ENCODE measurements at places on chromosomes 7 and 10.

DNA sequence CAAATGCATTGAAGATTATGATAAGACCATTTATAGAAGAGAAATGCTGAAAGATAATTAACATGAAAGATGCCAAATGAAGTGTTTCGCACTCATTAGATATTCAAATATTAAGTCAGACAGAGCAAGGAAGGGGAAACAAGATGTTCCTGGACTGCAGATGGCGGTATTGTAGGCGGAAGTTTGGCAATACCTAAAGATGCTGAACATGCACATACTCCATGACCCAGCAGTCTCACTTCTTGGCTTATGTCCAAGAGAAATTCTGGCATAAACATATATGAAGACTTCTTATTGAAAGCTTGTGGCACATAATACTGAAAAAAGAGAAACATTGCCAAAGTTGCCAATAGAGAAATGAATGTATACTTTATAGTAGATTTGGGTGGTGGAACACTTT lies 325.4 kb upstream of the SEMA3C start:
- no peak for DNase-seq

DNA sequence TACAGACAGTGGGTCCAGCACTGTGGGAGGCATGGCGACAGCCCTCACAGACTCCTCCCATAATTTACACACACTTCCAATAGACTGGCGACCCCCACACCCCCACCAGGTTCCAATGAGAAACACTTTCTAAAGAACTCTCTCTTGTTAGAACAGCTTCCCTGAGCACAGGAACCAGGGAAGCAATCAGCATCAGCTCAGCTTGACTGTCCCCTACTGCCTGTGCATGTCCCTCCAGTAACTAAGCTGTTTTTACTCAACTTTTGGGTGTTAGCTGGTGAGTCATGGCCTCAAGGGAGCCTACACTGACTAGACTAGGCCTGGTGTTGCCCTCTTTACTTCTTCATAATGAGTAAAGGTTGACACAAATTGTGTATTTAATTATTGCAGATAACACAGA lies 32.6 kb upstream of the HERPUD2 start:
- DNase-seq = no peak

GRCh38 chr10:62619413-62619738 lies 185.1 kb upstream of the ADO start:
- no peak for DNase-seq

DNA sequence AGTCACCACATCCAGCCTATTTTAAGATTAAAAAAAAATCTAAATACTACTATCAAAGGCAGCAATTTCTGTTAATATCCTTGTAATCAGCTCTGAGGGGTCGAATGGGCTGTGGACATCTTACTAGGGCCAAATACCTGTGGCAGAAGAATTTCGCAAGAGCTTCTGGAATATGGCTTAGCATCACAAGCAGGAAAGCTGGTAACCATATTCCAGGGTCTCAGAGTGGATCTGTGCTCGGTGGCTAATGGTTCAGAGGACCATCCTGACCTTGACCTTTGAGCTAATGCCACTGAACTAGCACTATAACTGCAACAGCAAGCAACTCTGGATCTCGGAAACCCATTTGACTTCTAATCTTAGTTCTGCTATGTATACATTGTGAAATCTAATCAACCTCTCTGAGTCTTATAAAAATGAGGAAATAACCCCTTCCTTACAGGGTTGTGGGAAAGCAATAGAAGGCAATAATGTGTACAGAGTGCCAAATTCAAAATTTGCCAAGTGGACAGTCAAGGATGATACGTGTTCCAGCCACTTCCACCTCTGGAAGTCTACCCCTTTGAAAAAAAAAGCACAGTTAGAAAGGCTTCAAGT lies 65.5 kb downstream of the CYP26A1 start:
- no peak for DNase-seq

- no peak for DNase-seq
Observed at GRCh38 chr10:110481919-110482318, 15.8 kb upstream of the DUSP5 start.

DNA sequence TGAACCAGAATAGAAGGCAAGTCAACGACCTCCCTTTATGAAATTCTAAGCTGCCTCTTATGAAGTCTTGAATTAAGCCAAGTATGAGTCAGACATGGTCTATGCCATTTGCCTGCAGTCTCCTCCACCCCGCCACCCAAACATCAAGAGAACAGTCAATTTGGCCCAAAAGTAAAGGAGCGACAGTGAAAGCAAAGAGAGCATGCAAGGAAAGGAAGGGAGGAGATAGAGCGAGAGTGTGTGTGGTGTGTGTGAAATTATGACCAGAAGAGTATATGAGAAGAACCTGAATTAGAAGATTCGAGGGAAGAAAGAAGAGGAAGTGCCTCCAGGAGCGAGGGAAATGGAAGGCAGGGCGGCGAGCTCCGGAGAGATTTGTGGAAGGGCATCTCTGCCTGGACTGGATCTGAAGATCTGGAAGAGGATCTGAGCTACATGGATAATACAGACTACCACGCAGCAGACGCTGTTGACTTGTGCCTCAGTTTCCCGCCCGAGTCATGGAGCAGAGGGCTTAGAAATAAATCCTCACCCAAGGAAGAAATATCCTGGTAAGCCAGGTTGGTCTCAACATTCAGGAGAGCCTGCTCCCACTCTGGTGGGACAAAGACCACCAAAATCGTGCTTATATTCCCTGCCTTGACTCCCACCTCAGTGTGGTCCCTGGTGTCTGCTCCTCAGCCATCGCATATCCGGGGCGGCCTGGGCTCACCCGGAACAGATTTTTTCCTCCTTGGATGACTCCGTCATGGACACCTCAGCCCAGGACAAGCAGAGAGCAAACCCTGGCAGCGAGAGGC lies 459 bp downstream of the ZDHHC6 start:
- no peak for DNase-seq

DNA sequence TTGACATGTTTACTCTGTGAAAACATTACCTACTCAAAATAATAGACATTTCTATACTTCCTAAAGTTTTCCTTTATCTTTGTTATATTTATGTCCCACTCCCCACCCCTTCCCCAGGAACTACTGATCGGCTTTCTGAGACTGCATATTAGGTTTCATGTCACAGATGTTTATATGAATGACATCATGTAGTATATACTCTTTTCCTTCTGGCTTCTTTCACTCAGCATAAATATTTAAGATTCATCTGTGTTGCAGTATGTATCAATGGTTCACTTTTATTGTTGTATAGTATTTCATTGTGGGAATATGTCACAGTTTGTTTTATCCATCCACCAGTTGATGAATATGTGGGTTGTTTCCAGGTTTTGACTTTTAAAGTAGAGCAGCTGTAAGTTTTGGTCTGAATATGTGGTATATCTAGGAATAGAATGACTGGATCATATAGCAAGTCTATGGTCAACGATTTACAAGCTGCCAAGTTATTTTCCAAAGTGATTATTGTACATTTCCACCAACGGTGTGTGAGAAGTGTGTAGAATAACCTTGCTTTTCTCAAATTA lies 73.8 kb upstream of the CAV2 start:
- DNase-seq = no peak

Data from fibroblast of skin of left biceps (primary cell).